Activated CD4-positive, CD25-positive, alpha-beta regulatory T cell treated with anti-CD3 and anti-CD28 coated beads, Interleukin-2, amount 50 U/mL, for 72 hours (primary cell): ENCODE measurements at places on chromosomes 4 and X.

DNA sequence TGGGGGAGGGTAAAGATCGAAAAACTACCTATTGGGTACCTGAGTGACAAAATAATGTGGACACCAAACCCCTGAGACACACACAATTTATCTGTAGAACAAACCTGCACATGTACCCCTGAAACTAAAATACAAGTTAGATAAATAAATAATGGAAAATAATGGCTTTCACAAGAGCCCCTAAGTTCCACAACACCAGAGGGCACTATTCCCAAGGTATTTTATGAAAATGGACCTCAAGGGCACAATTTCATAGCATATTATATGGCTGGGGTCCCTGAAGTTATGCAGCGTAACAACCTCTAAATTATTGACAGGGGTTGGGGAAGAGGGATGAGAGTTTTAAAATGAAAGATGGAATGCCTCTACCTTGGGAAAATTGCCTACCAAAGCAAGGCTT is 81.3 kb upstream of the TMEM33 start:
- no peak for DNase-seq

DNA sequence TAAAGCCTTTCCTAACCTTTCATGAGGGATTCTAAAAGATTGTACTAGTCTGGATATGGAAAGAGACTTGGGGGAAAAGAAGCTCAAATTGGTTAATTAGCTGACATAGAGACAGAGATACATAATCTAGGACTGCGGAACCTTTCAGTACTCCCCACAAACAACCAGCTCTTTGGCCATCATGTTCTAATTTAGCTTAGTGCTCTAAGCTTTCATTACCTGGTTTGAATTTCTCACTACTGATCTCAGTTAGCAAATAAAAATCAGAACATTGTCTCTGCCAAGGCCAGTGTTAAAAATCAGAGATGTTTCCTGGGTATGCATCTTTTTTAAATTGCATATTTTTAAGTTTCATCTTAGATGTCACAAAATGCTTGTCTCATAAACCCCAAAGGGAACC is 254.4 kb downstream of the GLUD2 start:
- no peak for DNase-seq

- no peak for DNase-seq
Measured at GRCh38 chrX:107465932-107466620, 16.6 kb downstream of the FRMPD3 start.

DNA sequence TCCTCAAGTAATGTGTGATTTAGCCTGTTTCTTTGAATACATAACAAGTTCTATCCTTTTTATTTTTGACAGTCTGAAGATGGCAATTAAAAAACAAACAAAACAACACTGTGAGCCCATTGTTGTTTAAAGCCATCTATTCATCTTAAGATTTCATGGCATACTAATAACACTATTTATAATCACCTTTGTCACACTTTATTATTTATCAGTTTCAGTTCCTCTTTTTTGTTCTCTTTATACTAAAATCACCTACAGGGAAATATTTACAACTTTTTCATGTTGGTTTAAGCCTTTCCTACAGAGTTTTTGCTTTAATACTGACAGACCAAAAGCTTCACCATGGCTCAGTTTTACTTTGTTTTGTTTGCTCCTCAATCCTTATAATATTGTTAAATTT is 247.4 kb upstream of the CTSO start:
- DNase-seq: no peak

DNA sequence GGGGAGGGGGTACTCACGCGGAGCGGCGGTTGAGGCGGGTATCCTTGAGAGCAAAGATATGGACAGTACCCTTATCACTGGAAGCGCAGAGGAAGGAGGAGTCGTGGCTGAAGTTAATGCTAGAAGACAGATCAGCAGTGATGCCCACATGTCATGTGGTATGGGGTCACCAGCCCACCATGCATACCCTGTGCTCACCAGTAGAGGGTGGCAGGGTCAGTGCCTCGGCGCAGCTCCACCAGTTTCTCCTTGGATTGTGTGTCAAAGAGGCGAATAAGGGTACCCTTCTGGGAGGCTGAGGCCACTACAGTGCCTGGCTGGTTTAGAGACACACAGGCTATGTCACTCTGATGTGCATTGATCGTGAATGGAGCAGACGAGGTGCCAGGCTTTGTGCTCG is 1.5 kb upstream of the PRAF2 start:
- no peak for DNase-seq

DNA sequence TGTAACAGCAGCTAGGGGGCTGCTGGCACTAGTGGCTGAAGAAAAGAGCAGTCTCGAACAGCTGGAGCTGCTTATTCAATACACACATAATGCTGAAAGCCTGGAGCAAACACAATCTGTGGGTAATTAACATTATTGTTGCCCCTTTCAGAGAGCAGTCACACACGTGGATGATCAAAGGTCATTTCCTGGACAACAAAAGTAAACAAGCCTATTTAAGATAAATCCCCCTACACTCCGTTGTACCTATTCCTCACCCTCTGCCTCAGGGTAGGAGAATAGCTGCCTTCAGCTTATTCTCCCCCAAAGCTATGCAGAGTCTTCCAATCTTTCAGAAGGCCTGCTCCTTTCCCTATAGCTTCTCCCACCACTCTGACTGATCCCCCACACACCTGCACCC is 803.9 kb downstream of the C4orf33 start:
- DNase-seq: no peak

- DNase-seq: no peak
Measured at GRCh38 chr4:107312366-107312765, 276.3 kb upstream of the DKK2 start.

DNA sequence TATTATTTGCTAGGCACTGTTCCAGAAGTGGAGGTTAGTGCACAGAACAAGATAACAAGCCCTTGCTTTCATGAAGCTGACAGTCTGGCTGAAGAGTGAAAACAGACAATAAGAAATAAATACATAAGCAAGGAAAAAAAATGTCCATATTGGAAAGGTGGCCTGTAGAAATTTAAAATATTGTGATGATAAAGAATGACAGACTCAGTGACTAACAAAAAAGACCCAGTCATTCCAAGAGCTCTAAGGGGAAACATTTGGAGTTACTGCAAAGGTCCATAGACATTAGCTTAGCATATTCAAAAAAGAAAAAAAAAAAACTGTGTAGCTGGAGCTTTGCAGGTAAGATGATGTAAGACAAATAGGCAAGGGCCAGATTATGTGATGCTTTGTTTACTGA is 1.0 kb upstream of the ANTXR2 start:
- no peak for DNase-seq

- no peak for DNase-seq
Measured at GRCh38 chr4:48247878-48248558, 21.6 kb downstream of the TEC start.

DNA sequence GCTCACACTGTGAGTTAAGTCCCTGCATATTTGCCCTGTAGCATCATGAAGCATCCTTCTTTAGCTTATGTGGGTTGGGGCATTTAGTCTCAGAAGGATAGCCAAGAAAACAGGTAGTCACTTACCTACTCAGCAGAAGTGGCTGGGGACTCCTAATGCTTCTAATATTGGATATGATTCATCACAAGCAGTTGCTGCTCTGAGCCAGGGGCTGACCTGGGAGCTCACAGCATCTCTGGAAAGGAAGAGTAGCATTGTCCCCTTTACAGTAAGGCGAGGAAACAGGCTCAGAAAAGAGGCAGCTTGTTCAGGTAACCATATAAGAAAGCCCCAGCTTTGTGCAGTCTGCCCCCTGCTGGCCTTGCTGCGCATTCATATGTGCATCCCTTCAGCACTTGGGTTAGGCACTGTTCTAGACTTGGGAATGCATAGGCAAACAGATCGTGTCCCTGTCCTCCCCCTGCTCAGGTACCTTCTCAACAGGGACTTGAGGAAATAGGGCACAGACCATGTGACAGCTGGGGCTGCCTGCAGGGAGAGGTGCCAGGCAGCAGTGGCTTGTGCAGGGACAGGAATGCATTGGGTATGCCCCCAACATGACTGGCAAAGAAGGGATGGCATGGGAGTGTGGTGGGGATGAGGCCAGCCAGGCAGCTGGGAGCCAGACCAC is 35.7 kb upstream of the TBC1D14 start:
- DNase-seq: peak; percentile 78

DNA sequence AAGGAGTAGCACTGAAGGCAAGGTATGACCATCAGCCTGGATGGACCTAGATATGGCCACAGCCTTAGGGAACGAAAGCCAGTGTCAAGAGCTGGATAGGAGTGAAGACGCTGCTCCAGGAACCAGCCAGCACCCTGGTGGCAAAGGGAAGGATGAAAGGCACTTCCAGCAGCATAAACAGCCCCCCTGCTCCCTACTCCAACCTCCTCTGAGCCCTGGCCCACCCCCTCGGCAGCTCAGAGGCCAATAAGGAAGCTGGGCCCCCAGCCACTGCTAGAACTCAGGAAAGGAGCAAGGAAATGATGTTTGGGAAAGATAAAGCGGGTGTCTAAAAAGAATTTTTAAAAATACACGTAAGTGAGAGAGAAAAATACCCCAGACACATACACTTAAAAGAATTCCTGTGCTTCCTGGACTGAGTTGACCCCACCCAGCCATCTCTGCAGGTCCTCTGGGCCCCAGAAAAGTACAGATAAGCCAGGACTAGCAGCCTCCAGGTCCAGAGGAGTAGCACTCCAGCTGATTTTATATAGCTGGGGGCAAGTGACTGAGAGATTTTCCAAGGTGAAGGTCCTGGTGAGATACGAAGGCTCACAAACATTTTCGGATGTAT is 170.4 kb downstream of the SHROOM4 start:
- no peak for DNase-seq

DNA sequence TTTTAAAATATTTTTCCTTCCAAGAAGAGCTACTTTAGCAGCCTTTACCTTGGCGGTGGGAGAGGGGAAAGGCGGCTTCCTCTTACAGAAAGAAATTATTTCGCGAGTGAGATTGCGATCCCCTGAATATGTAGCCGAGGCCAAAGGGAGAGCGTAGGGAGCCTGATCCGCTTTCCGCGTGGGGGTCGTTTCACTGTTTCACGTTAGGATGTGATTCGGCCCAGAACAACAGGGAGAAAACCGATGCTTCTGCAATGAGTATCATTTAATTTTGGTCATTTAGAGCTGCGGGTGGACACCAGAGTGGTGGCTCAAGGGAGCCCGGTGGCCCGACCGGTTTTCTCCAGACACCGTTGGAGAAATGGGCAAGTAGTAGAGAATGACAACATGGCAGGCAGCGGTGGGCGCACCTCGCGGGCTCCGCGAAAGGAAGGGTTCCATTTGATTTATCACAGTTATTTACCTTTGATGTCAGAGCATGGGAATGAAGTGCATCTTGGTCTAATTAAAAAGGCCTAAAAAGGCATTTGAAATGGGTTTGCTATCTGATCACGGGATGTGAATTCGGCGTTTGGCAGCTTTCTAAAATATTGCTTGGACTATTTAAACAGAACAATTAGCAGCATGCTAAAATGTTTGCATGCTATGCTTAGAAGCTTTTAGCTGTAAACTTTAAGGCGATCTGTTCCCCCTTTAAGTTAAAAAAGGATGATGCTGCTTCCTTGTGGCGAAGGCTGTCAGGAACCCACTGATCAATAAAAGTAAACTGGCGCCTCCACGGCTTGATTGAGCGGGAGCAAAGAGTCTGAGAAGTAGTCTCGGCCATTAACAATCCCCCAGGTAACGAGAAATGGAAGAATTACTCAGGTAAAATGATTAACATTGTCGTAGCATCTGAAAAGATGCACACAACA is 2.0 kb upstream of the PCDH19 start:
- no peak for DNase-seq

DNA sequence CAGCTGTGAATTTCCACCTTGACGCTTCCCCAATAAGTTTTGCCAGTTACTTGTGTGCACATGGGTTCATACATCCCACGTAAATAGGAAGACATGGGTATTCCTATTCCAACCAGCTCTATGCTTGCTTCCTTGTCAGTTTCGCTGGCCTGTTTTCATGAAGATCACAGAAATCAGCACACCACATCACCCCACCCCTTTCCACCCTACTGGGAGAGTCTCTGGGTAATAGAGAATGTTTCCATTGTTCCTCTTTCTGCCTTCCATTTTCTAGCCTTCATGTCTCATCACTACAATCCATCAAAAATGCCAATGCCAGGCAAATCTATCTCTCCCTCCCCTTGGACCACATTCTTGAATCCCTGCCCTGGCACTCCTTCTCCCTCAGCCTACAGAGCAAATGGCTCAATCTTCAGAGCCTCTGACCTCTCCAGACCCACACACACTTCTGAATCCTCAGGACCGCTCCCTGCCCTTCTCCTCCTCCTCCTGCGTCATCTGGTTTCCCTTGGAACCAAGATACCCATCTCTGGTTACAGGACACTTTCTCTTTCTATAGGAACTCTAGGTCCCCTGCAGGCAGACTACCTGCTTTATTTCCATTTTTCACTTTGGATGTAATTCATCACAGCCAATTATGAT is 323.3 kb downstream of the DHX15 start:
- DNase-seq: no peak

- peak; percentile 79 for DNase-seq
Measured at GRCh38 chr4:109729718-109730618, at the start of gene PLA2G12A. Gene PLA2G12A, minus strand, starts transcription at chr4:109730070. Its CDS starts 261 bp downstream, at chr4:109729809.

DNA sequence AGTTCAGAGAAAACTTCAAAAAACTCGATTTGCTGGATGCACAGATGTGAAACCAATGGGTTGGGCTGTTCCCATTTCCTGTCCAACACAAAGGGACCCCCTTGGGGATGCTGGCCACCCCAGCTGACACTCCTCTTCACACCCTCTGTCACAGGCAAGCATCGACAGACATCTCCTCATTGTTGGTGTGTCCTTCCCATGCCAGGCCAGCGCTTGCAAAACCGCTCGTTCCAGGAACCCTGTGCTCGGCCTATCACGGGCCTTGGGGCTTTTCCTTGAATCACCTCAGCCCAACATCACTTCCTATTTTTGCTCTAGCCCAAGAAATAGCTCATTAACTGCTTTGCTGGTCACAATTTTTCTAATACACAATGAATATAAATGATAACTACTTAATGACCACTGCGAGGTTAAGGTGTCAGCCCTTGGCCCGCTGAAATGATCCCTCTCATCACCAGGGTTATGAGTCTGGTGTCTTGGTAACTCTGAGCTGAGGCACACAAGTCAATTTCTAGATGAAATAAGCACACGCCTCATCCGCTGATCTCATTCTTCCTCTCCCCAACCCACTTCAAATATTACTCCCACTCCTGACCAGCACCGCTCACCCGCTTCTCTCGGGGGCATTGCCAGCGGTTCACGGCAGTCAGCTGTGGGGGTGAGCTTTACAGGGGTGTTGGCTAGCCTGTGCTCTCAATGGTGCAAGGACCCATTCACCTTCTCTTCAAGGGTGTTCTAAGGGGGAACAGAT is 32.3 kb downstream of the BCOR start:
- no peak for DNase-seq
